ENCODE measurements at places on chromosomes 6 and 20.

DNA sequence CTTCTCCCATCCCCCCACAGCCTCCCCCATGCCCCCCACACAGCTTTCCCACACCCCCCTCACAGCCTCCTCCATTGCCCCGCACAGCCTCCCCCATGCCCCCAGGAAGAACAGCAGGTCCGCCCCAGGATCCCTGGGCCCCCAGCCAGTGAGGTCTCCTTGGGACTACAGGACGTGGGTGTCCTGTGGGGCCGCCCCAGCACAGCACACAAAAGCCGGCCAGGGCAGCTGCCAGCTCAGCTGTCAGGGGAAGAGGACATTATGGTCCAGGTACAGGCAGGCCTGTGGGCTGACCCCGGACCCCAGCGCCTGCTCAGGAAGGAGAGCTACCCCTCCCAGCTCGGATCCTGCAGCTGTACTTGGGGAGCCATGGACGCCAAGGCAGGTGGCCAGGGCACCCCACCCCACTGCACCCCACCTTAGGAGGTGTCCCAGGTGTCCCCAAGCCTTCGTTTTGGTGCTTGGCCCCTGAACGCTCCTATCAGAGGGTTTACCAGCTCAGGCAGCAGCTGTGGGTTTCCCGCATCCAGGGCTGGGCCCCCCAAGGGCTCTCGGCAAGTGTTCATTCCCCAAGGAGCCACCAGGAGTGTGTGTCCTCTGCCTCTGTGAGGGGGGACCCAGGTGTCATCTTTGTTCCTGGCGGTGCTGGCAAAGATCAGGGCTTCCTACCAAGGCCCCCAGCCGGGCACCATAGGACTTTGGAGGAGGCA lies 42.3 kb upstream of the GATA5 start:
- no peak for DNase-seq

- peak; percentile 39 for DNase-seq
These were observed 1.0 kb downstream of the GMEB2 start for GRCh38 chr20:63625771-63626423.

DNA sequence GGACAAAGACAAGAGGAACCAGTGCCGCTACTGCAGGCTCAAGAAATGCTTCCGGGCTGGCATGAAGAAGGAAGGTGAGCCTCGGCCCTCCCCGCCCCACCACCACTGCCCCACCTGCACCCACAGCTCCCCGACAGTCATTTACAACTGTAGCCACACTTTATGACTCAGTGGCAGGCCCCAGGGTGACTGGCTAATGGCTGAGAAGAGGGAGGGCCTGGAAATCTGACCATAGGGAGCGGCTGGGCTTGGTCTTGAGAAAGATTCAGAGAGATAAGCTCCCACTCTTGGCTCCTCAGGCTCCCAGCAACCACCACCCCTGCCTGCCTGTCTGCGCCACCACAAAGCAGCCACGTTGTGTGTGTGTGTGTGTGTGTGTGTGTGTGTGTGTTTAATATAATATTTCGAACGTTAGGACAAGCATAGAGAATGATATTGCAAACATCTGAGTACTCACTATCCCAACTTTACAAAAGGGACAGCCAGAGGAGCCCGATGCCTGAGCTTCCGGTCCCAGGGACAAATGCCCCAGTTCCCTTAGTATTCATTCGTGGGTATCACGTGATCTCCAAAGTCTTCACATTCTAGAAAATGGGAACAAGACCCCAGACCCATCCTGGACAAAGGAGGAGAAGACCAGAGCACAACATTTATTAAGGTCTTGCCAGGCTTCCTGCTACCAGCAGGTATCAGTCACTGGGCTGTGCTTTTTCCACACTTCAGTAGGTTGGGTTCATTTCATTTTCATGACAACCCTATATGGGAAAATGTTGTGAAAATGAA lies 52.1 kb downstream of the HNF4A start:
- DNase-seq, result peak; percentile 75

DNA sequence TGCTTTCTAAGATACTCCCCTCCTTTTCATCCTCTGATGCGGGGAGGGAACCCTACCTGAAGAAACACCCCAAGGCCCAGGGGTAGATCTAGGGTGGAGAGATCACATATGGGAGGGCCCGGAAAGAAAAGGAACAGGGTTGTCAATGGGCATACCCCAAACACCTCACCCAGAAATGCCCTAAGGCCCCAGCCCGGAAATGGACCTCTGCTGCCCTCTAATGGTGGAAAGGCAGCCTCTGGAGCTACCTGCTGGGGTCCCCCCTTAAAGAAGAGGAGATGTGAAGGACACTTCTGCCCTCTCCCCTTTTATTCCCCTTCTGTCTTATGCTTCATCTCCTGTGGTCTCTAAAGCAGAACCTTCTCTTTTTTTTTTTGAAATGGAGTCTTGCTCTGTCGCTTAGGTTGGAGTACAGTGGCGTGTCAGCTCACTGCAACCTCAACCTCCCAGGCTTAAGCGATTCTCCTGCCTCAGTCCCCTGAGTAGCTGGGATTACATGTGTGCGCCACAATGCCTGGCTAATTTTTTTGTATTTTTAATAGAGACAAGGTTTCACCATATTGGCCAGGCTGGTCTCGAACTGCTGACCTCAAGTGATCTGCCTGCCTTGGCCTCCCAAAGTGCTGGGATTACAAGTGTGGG lies 458 bp upstream of the ARMC12 start:
- DNase-seq, result peak; percentile 62

DNA sequence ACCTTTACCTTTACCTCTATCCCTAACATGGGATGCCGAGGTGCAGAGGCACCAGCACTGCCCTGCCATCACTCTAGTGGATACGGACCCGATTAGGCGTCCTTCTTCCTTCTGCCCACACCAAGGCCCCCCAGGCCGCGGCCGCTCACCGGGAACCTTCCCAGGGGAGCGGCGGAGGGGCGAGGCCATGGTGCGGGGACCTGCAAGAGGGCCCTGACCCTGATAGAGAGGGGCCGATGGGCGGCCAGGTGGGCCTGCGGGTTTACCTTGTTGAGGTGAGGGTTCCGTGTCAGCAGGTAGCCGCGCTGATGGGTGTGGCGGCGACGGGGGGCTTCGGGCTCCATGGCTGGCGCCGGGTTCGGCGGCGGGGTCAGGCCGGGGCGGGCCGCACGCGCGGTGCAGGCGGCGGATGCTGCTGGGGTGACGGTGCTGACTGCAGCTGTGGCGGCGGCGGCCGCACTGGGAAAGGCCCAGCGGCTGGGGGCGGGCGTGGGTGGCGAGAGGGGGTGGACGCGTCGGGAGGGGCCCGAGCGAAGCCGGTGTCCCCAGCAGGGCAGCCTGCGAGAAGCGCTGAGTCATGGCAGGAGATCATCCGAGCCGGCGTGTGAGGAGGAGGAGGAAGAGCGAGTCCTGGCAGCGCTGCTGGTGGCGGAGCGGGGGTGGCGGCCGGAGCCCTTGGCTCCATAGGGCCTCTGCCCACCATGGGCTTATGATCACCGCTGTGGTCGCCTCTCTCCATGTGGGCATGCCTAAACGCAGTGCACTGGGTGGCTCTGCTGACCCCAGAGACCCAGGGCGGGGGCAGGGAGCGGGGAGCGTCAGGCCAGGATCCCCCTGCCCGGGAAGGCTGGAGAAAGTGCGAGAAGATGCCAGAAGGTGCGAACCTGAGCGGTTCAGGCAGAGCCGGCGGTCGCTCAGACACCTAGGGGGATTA lies at the start of gene ME1:
ME1 (minus strand) TSS at position 441 of the 934 bp plus-strand sequence; CDS start at position 344, 97 bp downstream.
- DNase-seq, result peak; percentile 90

GRCh38 chr20:41334443-41335421 lies 5.9 kb upstream of the LPIN3 start:
- DNase-seq, result peak; percentile 59

DNA sequence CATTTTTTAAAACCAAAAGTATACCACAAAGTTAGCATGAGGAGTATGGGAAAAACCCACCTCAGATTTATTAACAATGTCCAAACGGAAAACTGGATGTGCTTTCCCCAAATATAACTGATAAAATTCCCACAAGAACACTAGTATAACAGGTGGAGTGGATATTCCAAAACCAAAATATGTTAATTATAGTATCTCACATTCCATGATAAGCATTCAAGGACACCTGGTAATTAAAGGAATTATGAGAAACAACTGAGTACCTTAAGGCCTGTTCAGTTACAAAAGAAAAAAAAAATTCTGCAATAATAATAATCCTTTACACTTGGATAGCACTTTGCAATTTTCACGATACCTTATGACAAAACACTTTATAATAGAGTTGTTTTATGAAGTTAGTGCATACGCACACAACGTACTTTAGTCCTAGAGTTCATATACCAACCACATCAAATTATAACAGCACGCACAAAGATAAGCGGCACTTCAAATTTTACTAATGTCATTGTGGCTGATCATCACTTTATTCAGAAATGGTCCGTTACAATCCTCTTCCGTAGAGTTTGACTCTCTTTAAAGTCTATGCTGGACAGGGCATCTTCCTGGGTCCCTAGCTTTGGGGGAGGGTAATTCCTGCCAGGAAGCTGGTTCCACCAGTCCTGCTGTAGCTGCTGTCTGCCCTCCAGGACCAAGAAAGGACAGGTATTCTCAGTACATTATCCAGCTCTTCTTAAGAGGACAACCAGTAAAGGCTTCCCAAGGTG lies 1.7 kb downstream of the CDK19 start:
- DNase-seq, result peak; percentile 21

DNA sequence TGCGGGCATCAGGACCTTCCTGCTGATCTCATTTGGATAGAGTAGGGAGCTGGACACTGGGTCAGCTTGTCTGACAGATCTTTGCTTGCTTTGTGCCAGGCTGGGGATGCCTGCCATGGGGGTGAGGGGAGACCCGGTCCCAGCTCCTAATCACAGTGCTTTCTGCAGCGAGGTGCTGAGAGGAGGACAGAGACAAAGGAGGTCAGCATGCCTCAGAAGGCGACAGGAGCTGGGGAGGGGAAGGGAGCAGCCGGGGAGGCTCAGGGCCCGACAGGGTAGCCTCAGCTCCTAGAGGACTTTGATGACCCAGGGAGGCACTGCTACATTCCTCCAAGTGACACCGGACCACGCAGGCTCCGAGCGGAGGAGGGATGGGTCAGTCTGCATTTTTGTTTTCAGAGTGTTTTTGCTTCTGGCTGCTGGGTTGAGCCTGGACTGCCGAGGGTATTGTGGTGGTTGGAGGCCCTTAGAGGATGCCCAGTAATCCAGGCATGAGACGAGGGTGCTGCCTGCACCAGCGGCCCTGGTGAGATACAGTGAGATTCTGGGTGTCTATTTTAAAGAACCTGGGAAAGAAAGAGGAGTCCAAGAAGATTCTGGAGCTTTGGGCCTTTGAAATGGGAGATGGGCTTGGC lies 7.8 kb downstream of the RBM38 start:
- no peak for DNase-seq

DNA sequence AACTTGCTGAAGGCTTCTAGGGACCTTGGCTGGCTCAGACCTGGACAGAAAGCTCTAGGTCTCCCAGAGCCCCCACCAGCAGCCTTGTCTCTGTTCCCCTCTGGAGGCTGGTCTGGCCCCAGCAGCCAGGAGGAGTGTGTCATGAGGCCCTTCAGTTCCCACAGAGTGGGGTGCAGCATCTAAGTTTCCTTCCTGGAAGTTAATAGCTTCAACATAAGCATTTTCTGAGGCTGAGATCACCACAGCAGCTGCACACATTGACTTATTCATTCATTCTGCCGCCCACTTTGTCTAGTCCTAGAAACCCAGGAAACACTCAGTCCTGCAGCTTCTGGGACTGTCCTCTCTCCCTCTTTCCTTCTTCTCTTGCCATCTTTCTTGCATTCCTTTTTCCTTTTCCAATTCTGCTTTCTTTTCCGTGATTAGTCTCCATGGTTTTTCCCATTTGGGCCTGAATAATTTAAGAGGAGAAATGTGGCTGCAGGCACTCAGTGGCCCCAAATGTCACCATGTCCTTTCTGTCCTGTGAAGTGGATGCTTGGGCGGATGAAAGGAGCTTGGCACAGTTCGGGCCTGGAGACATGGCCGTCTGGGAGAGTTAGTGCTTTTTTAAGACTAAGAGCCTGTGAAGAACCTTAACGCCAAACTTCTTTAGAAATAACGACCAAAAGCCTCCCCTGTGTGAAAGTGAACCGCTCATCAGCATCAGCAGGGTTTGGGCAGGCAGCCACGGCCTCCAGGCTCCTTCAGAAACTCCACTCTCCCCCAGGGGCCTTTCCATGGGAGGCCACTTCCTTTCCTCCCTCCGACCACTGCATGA lies 31.0 kb upstream of the PCMTD2 start:
- peak; percentile 94 for DNase-seq

DNA sequence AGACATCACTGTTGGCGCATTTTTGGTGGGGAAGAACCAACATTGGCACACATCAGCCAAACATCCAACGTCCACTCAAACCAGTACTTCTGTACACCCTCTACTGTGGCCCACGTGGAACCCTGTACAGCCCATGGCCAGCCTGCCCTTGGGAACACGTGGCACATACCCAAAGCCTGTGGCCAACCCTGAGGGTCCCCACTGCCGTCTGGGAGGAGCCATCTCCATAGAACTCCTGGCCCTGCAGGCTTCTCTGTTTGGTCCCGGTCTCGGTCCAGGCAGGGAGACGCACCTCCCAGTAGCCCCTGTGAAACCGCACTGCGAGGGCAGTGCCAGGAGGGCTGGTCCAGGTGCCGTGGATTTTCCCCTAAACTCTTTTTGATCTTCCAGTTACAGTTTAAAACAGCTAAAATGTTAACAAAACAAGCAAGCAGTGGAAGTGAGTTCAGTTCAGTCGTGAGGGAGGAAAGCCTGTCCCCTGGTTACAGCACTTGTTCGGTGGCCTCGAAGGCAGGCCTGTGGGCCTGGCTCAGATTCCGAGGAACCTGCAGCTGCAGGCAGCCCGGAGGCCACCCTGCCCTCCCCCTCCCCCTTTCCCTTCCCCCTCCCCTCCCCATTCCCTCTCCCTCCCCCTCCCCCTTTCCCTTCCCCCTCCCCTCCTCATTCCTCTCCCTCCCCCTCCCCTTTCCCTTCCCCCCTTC lies 233.7 kb downstream of the DLL1 start:
- DNase-seq, result no peak

- DNase-seq, result no peak
These were observed 960.5 kb downstream of the KIF16B start for GRCh38 chr20:15612769-15613168.

DNA sequence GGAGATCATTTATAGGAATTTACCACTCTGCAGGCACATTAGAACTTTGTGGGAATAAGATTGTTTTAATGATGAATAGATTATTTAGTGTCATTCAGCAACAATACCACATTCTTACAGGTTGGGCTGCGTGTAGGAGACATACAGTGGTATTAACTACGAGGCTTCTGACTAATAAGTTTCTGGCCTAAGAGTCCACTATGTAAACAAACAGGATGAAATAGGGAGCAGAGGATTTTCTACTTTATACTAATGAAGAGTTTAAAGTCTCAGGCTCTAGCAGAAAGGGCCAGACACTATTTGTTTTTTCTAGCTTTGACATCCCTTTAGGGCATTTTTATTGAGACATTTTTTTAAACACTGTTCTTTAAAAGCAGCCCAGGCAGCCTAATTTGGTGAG lies 75.6 kb downstream of the SLC24A3 start:
- DNase-seq, result peak; percentile 77

GRCh38 chr20:8304124-8304816 lies 172.2 kb downstream of the PLCB1 start:
- DNase-seq, result no peak

GRCh38 chr6:107689951-107690642 lies 134.0 kb downstream of the SCML4 start:
- no peak for DNase-seq

DNA sequence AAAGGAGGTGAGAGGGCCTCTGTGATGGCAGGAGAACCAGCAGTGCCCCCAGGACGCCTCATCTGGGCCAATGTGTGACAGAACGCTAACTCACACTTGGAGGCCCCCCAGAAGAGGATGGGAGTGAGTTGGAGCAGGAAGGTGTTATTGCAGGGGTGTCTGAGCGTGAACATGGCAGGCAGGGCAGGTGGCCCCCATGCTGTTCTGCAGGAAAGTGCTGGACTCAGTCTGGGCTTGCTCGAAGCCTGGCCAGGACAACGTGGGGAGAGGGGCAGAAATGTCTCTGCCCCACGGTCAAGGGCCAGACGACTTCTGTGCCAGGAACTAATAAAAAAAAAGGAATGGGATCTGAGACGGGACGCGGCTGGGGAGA lies 931 bp upstream of the EBF4 start:
- DNase-seq, result no peak

Measured in EH (cell line).